ENCODE measurements at places on chromosomes 6 and 20.

- no peak for DNase-seq
Observed at GRCh38 chr6:147577488-147577887, 69.0 kb downstream of the SAMD5 start.

DNA sequence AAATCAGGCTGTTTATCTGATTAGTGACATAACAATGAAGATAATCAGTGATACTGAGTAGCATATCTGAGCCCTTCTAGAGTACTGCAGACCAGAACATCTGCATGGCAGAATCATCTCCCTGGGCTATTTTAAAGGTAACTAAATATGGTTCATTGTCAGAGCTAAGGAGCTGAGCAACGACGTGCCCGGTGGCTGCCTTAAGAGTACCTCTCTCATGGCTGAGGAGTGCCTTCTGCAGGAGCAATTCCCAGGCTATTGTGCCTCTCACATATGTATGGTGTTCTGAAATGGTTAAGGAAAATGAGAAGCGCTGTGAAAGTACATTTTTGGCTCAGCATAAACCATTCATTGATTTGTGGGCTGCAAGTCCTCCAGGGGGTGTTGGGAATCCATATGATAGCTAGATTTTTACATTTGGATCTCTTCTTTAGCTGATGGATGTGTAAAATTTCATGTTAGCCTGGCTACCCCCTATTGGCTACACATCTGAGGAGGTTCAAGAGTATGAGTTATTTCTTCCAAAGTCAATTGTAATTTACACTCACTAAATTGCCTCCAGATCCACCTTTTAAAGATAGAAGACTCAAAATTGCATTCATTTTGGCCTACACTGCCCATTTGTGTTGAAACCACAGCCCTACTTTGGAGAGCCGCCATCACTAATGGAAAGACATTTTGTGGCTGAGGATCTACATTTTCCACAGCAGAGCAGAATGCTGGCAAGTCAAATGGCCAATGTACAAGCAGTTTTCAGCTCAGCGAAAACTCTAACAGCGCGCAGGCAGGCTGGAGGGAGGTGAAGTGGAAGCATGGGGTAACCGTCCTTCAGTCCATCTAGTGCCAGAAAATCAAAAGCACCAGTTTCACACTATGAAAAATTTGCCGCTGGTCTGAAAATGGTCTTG is 198.0 kb downstream of the SIM1 start:
- DNase-seq, result no peak

DNA sequence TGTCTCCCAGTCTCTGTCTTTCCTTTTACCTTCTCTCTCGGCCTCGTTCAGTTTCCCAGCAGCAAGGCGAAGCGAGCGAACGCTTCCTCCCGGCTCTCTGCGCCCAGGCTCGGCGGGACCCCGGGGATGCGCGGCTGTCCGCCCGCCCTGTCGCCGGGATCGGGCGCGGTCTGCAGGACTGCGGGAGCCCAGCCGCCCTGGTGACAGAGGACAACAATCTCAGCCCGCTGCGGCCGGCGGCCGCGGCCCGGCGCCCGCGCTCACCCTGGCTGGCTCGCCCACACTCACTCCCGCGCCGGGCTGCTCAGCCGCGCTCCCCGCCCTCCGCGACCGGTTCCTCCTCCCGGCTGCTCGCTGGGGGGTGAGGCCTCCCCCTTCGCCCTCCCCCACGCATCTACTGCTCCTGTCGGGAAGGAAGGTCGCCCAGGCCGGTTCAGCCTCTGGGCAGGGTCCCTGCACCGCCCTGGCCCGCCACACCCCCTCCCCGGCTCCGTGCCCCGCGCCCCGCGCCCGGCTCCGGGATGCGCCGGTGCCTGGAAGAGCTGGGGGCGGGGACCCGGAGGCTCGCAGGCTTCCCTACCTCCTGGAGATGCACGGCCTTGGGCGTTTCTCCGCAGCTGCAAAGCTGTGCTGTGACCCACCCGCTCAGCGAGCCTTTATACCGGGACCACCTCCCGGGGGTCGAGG is 410 bp downstream of the SYNE1 start:
- no peak for DNase-seq

GRCh38 chr6:38897507-38897906 is 151.1 kb upstream of the GLP1R start:
- no peak for DNase-seq

DNA sequence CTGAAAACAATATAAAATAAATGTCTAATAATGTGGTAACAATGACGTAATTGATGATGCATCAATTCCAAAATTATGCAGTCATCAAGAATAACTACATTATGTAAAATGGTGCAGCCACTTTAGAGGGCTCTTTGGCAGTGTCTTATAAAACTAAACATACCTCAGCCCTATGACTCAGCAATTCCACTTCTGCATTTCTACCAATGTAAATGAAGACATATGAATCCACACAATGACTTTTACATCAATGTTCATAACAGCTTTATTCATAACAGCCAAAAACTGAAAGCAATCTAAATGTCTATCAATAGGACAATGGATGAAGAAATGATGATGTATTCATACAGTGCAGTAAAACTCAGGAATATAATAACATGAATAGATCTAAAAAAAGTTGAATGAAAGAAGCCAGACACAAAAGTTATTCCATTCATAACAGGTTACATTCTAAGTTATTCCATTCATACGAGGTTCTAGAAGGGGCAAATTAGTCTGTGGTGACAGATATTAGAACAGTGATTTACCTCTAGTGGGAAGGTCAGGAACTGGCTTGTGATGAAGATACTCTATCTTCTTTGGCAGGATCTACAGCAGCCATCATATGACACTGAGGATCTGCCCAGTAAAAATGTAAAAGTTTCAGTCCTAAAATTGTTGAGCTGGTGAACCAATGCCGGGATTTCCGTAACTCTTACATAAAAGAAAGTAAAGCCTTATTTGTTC is 396.1 kb downstream of the PLCB1 start:
- no peak for DNase-seq

DNA sequence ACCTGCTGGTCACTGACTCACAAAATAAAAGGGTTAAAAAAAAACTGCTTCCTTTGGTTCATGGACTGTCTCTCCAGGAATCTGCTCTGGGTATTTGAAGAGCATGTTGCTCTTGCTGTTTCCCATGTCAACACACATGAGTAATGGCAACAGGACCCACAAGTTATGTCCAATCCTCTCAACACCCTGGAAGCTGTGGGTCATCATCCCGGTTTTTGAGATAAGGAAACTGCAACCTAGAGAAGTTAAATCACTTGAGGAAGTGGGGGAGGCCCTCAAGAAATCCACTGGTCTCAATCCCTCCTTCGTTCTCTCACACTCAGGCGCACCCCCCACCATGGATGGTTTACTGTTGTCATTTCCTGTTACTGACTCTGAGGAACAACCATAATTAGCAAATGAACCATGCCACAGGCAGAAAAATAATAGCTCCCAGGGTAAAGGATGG is 12.4 kb downstream of the MAP1LC3A start:
- DNase-seq, result no peak

DNA sequence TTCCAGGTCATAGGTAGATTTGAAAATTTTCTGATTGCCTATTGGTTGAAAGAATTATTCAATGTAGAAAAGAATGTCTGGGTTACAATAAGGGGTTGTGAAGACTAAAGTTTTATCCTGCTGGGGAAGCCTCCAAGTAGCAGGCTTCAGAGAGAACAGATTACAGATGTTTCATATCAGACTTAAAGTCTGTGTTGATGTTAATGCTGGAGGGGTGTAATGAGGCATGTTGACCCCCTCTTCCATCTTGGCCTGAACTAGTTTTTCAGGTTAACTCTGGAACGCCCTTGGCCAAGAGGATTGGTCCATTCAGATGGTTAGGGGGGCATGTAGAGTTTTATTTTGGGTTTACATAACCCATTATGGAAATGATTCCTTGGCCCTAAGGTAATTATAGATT is 356.2 kb downstream of the UTRN start:
- DNase-seq, result no peak
